ENCODE measurements at places on chromosomes 11 and 22. TPM values are rescaled to one million over a fixed set of nuclear protein-coding genes. Genes with fewer than 3 reads are reported as not detected.

Gene SYT8
- total RNA-seq = not detected

Gene TCN1
- total RNA-seq = 0.57 TPM

Gene CALCA
- total RNA-seq = not detected

Gene FZD4
- 1.1 TPM for total RNA-seq

Gene IRF7
- total RNA-seq = 6.5 TPM

Gene OR10G4
- not detected for total RNA-seq

Gene RBMXL2
- not detected for total RNA-seq

Gene ZNF408
- 18.4 TPM for total RNA-seq

Gene PYGM
- total RNA-seq = 0.79 TPM

Gene CELSR1
- total RNA-seq = 23.2 TPM

Gene BTBD18
- not detected for total RNA-seq

Gene IL17REL
- total RNA-seq = not detected

Gene VPREB1
- total RNA-seq = not detected

Gene OR10W1
- not detected for total RNA-seq

Gene CRYBA4
- not detected for total RNA-seq

Gene ZC3H12C
- total RNA-seq = 3.5 TPM

Gene ZNF214
- total RNA-seq = 0.83 TPM

Gene PRDX5
- total RNA-seq = 514 TPM

Gene PRR14L
- total RNA-seq = 7.3 TPM

Gene EFCAB6
- 0.35 TPM for total RNA-seq

Gene KCNJ1
- not detected for total RNA-seq

Gene VPREB3
- 0.92 TPM for total RNA-seq

Gene RASL10A
- total RNA-seq = 0.32 TPM

Gene MAJIN
- 0.10 TPM for total RNA-seq

Gene FOLR1
- total RNA-seq = not detected

Gene ZNRF3
- total RNA-seq = 5.0 TPM

Gene SEC14L6
- total RNA-seq = not detected

Gene PGA3
- not detected for total RNA-seq

Gene SLC22A9
- not detected for total RNA-seq

Gene PHOX2A
- total RNA-seq = not detected

Gene SLC7A4
- total RNA-seq = not detected

Gene SYT13
- total RNA-seq = 7.2 TPM

Gene SMARCB1
- 51.1 TPM for total RNA-seq

Gene KRTAP5-7
- total RNA-seq = not detected

Gene CHID1
- total RNA-seq = 76.3 TPM

Gene MMP13
- total RNA-seq = not detected

Gene APOC3
- total RNA-seq = not detected

Gene OR6T1
- total RNA-seq = not detected

Measured in A549 treated with CpdA at 1 μM for 4 hours (cell line).